Activated T-cell treated with anti-CD3 and anti-CD28 coated beads, Interleukin-2, amount 50 U/mL, for 4 hours (primary cell): ENCODE measurements at places on chromosomes 7 and 10. TPM values are rescaled to one million over a fixed set of nuclear protein-coding genes. Genes with fewer than 3 reads are reported as not detected.

KRIT1 gene
- total RNA-seq: 30.7 TPM

LHFPL3 gene
- not detected for total RNA-seq

IFIT3 gene
- 3.4 TPM for total RNA-seq

SEMA3E gene
- total RNA-seq: not detected

FAM180A gene
- total RNA-seq: not detected

MYPN gene
- total RNA-seq: not detected

MUC3A gene
- total RNA-seq: not detected
